ENCODE measurements at places on chromosomes 7 and 10. TPM values are rescaled to one million over a fixed set of nuclear protein-coding genes. Genes with fewer than 3 reads are reported as not detected.

The SEMA3E gene
- 1.8 TPM for total RNA-seq

The NUTM2D gene
- 1.3 TPM for total RNA-seq

The PCDH15 gene
- not detected for total RNA-seq

The RARRES2 gene
- total RNA-seq, result not detected

The CALD1 gene
- total RNA-seq, result 135 TPM

The GFRA1 gene
- 10.9 TPM for total RNA-seq

The NT5C2 gene
- total RNA-seq, result 76.0 TPM

The CLDN3 gene
- 3.5 TPM for total RNA-seq

The GPAM gene
- total RNA-seq, result 6.5 TPM

The SEMA3D gene
- 0.10 TPM for total RNA-seq

The EPHA1 gene
- not detected for total RNA-seq

The ABCB1 gene
- not detected for total RNA-seq

The PDIA4 gene
- total RNA-seq, result 173 TPM

The EVX1 gene
- 0.14 TPM for total RNA-seq

The HSPA12A gene
- 9.7 TPM for total RNA-seq

The BAZ1B gene
- total RNA-seq, result 55.5 TPM

The CUZD1 gene
- 1.6 TPM for total RNA-seq

The CACNB2 gene
- total RNA-seq, result not detected

The CPEB3 gene
- total RNA-seq, result 0.32 TPM

The ANXA8L1 gene
- total RNA-seq, result 114 TPM

The AKR1C8 gene
- not detected for total RNA-seq

The SPDYE8 gene
- not detected for total RNA-seq

The CALML3 gene
- total RNA-seq, result not detected

The TRIM50 gene
- not detected for total RNA-seq

The PANK1 gene
- total RNA-seq, result 7.4 TPM

The SPDYE6 gene
- not detected for total RNA-seq

The SPOCK2 gene
- 0.45 TPM for total RNA-seq

The SUN3 gene
- not detected for total RNA-seq

The EIF4H gene
- 306 TPM for total RNA-seq

The MCM10 gene
- 21.2 TPM for total RNA-seq

The POT1 gene
- 12.5 TPM for total RNA-seq

The OGDH gene
- 30.5 TPM for total RNA-seq

The ADAMTS14 gene
- 0.16 TPM for total RNA-seq

The FBXO24 gene
- 0.24 TPM for total RNA-seq

The CDH23 gene
- total RNA-seq, result 2.5 TPM

The RAB19 gene
- total RNA-seq, result not detected

The OR2A14 gene
- total RNA-seq, result not detected

The ST8SIA6 gene
- not detected for total RNA-seq

The LDB3 gene
- total RNA-seq, result 0.13 TPM

The CALHM1 gene
- total RNA-seq, result not detected

The FAM25C gene
- total RNA-seq, result not detected

The DPCD gene
- total RNA-seq, result 33.4 TPM
